Stimulated activated CD4-positive, alpha-beta T cell treated with anti-CD3 and anti-CD28 coated beads, Interleukin-12 subunit alpha, Interleukin-12 subunit beta, amount 100 ng/mL, for 24 hours (primary cell): ENCODE measurements at places on chromosomes 1 and 21.

DNA sequence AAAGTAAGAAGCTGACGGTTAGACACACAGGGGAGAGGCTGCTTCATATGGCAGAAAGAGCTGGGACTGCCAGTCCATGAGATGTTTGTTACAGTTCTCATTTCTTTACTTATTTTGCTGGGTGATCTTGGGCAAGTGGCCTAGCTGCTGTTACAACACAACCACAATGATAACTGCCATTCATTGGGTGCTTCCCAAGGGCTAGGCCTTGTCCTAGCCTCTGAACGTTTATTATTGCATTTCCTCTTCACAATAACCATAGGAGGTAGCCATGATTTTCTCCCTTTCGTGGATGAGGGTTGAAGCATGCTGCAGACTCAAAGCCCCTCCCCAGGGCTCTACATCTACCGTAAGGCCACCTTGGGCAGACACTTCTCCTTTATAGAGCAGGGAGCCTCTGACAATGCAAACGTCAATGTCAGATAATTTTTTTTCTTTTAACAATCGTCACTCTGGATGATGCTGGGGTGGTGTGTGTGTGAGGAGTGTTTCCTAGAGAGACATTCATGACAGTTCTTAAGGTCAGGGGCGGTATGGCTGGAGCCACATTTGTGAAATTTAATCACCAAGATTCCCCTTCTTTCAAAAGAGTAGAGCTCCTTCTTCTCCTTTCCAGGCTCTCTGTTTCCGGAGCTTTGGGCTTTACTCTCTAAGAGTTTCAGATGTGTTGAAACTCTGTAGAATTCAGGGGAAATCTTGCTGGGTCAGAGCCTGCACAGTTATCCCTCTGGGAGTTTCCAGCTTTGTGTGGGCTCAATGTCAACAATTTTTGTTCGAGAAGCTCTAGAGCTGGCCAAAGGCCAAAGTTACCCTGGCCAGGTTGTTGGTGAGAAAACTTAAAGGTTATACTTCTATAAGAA lies 138.5 kb upstream of the SGIP1 start:
- no peak for DNase-seq

DNA sequence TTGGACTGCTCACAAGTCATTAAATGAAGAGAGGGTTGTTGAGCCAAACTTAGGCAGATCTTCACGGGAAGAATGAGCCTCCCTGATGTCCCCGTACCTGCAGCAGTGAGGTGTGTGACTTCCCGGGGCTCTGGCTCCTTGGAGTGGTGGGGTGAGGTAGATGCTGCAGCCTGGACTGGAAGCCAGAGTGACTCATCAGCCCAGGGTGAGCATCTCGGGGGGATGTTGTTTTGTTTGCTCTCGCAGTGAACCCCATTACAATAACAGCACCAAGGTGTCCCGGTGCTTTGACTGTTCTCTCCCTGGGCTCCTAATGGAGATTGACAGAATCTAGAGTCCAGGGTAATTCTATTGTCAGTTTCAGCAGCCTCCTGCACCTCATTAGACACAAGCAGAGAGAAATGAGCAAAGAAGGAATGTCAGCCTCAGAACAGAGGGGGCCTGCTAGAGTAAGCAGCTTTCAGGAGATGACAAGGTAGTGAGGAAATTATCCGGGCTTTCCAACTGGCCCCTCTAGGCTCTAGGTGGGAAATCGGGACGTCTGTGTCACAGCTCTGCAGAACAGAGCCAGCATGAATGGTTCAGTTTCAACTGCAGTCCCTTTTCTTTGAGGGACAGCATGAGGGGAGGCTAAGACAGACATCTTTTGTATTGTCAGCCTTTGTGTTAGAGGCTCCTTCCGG lies 36.0 kb upstream of the LRRN2 start:
- DNase-seq: no peak

DNA sequence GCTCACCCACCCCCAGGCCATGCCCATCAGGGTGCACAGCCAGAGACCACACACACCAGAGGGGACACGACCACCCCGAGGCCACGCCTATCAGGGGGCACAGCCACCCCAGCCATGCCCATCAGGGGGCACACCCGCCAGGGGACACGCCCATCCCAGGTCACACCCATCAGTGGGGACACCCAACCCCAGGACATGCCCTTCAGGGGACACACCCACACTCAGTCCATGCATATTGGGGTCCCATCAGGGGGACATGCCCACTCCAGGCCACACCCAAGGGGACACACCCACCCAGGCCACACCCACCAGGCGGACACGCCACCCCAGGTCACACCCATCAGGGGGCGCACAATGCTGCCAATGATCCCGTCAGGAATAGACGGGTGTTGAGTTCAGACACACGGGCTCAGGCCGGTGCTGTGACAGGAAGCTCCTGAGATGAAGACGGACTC lies 20.7 kb downstream of the MCM3AP start:
- no peak for DNase-seq

DNA sequence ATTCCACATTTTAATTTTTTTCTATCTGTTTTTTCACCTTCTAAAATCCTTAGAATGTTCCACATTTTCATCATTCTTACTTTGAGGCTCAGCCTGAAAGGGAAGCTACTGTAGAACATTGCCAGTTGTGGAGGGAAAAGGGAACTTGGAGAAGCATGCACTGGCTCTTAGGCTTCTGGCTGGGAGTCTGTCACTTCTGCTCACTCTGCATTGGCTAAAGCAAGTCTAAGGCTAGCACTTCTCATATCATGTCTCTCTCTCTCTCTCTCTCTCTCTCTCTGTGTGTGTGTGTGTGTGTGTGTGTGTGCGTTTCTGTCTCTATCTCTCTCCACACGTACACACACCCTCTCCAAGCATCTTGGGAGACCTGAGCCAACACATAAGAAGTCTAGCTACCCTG lies 49.6 kb upstream of the ADAR start:
- DNase-seq: no peak

DNA sequence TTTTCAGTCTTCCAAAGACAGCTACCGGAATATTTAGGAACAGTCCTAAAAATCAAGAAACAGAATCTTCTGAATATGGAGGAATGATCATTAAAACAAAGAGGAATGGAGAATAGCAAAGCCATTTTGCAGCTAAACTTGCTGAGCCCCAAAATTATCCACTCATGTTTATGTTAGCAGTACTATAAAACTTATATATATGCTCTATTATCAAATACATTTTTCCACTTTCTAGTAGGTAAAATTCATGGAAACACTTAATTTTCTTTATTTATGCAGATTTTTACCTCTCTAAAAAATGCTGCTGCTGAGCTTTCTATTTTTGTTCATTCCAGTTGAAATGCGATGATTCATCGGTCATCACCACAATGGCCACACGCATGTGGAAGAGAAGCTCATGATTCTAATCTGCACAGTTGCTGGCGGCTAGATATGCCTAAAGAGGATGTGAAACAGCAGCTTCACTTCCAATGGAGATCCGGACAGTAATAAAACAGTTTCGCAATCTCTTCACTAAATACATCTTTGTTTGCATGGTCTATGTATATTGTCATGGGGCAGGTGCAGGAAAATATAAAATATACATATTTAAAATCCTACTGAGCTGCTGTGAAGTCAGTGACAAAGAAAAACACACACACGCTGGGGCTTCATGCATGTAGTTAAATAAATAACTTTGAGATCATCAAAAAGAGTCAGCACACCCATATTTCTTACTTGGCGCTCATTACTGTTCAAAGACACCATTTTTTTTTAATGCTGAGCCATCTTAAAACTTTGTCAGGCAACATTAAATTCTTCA lies 292.2 kb downstream of the SMYD3 start:
- no peak for DNase-seq

- DNase-seq: no peak
Observed at GRCh38 chr1:55313903-55314302, 98.7 kb upstream of the USP24 start.

DNA sequence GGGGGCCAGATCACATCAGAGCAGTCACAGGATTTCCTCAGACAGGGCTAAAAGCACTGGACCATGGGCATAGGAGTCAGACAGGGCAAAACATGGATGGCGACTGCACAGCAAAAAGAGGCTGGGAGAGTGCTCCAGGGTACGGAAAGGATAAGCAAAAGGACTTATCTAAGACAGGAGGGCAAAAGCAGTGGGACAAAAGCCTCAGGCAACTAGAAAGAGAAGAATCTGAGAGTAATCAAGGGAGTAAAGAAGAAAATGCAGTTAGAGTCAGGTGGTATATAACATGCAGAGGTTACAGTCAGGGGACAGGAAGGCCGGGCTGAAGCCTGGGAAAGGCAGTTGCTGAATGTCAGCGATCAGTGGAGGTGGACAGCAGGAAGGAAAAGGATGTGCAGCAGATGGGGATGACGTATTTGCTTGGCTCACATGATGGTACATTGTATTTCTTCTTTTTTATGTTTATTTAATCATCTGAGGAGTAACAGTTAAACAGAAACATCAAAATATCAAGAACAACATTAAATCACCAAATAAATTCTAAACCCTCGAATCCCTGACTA lies 63.1 kb upstream of the CNN3 start:
- DNase-seq: no peak

DNA sequence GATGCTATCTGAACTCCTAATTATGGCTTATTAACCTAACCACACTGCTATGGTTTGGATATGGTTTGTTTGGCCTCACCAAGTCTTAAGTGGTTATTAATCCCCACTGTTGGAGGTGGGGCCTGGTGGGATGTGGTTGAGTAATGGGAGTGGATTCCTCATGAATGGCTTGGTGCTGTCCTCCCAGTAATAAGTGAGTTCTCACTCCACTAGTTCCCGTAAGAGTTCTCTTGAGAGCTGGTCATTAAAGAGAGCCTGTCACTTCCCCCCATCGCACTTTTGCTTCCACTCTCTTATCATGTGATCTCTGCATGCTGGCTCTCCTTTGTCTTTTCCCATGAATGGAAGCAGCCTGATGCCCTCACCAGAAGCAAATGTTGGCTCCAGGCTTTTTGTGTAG lies 328.8 kb downstream of the PLA2G4A start:
- DNase-seq: no peak

DNA sequence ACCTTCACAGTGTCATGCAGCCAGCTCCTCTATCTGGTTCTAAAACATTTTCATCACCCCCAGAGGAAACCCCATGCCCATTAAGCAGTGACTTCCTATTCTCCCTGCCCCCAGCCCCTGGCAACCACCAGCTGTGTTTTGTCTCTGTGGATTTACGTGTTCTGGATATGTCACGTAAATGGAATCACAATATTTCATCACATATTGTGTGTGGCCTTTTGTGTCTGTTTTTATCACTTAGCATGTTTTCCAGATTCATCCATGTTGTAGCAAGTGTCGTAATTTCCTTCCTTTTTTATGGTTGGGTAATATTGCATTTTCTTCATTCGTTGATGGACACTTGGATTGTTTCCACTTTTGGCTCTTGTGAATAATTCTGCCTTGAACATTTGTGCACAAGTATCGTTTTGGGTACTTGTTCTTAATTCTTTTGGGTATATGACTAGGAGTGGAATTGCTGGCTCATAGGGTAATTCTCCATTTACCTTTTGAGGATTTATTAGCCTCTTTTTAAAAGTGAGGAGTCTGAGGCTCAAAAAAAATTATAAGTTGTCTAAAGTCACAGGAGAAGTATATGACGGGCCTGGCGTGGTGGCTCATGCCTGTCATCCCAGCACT lies 127.0 kb downstream of the MRPS6 start:
- DNase-seq: no peak

DNA sequence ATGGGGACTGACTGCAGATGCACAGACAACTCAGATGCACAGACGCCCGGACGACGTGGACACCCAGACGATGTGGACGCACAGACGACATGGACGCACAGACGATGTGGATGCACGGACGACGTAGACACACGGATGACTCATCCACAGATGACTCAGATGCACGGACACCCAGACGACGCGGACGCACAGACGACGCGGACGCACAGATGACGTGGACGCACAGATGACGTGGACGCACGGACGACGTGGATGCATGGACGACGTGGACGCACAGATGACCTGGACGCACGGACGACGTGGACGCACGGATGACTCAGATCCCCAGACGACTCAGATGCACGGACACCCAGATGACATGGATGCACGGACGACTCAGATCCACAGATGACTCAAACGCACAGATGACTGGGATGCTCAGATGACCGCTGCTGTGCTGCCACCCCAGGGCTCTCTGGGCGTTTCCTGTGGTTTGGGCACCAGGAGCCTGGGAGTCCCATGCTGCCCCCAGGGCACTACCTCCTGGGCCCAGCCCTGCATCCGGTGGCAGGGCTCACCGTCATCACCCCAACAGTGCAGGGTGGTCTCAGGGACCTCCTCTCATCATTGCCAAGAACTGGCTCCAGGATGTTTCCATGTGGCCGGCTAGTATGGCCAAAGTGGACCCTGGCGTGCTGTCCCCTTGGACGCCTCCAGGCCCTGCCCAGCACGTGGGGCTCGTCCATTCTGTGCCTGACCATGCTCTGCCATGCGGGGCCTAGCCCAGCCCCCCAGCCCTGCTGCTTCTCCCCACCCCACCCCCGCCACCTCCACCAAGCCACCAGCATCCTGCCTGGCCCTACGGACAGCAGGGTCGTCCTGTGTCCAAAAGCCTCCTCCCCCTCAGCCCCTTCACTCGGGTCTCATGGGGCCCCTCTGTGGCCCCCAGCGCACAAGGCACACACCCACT lies 14.0 kb downstream of the FAAP20 start:
- DNase-seq: no peak
